ENCODE measurements at places on chromosomes 12 and 14.
A peak's percentile ranks its signal among the peaks of the same experiment; 100 is the strongest.

GRCh38 chr12:25875661-25876060, 82.8 kb upstream of the RASSF8 start:
- no peak for DNase-seq

DNA sequence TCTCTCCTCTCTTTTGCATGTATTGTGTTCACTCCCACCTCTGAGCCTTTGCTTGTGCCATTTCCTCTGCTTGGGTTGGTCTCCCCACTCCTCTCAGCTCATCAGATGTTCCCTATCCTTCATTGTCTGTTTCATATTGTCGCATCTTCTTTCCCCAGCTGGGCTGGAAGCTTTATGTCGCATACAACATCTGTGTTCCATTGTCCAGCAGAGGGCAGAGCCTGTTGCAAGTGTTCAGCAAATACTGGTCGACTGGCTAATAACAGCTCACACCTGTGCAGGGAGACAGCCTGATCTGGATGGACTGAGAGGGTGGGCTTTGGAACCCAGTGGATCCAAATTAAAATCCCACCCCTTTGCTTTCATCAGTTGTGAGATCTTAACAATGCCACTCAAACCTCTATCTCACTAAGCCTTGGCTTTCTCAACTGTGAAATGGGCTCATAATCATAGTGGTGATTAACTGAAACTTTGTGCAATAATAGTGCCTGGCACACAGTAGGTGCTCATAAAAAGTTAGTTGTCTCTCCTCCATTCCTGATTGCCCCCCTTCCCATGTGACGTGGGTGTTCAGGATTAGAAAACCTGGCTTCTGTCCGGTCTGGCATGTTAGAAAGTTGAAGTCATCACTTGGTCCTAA, 75.8 kb downstream of the RIN3 start:
- DNase-seq, result no peak

GRCh38 chr12:49671031-49671765, 36.0 kb downstream of the FMNL3 start:
- DNase-seq, result peak; percentile 48

DNA sequence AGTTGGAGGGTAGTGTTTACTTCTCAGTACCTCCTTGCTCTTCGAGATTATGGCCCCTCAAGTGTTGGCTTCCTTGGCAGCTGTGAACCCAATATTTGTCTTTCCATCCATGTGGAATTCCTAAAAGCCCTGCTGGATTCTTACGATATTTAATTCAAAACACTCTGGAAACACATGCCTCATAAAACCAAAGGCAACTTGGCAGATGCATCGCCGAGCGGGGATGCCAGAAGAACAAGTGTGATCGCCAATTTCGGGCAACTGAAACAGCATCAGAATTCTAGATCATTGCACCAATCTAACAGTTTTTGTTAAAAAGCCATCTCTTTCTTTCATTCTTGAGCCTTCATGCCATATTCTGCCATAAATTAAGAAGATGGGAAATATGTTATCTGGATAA, 934.4 kb downstream of the AACS start:
- no peak for DNase-seq

DNA sequence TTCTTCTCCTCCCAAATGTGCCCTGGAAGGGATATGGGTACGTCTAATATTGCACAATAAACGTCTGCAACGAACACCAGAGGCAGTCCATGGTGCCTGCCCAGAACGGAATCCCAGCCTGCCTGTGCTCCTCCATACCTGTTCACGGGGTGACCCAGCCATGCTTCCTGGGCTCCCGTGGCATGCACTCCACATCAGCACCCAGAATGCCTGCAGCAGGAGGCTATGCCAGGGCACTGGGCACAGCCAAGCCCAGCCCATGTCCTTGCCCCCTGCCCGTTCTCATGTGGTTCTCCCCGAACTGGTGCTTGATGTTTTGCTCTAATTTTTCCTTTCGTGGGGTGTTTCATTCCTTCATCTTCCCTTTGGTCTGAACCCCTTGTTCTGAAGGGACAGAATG, 404.3 kb downstream of the BCL11B start:
- DNase-seq, result no peak

DNA sequence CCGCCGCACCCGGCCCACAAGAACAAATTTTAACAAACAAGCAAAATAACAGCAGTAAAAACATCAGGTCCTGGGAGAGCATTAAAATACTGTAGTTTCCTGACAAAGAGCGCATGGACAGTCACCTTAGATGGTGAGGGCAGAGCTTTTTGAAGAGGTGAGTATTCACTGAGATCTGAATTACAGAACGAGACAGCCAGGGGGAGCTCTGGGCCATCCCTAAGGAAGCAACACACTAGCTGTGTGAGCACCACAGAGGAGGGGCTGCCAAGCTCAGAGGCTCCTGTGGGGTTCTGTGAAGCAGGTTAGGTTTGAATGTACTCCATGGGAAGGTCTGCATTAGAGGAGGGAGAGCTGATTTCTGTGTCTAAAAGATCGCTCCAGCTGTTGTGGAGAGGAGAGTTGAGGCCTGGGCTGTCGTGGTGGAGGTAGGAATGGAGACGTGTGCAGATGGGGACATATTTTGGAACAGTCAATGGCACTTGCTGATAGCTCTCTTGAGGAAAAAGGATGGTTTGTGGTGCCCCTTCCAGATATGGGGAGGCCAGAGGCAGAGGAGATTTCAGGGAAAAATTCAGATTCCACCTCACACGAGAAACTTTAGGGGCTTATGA, 72.9 kb downstream of the TRAFD1 start:
- DNase-seq, result peak; percentile 24

DNA sequence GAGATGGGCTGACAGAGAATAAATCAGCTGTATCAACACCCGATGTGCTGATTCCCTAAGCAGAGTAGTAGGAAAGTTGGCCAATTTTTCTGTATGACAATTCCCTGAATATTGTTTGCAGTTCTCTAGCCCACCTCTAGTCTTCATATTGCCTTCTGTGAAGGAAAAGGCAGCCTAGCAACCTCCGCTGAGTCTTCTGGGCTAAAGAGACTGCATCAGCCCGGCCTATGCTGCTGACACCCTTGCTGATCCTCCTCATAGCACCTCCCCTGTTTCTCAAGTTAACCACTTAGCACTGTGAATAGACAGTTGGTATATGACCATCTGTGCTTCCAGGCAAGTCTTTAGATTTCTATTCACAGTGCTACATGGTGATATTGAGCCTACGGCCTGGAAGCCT, 161.1 kb upstream of the EGLN3 start:
- DNase-seq, result no peak

GRCh38 chr14:86521031-86521730, 991.2 kb downstream of the FLRT2 start:
- no peak for DNase-seq

DNA sequence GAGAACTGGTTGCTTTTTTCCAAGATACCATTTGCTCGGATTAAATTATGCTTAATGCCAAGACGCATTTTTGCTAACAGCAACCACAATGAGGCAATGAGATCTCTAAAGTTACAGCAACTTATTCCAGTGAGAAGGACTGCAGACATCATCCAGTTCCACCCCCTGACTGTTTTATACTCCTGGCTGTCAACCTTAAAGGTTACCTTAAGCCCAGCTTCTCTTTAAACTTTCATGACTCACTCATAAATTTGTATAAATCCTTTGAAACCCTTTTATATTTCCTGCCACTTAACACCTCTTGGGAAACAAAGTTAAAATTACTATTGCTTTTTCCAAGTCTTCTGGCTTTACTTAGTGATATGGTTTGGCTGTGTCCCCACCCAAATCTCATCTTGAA, 80.2 kb downstream of the TMTC1 start:
- no peak for DNase-seq

- DNase-seq, result no peak
Observed at GRCh38 chr12:124629789-124630480, 62.5 kb upstream of the NCOR2 start.

DNA sequence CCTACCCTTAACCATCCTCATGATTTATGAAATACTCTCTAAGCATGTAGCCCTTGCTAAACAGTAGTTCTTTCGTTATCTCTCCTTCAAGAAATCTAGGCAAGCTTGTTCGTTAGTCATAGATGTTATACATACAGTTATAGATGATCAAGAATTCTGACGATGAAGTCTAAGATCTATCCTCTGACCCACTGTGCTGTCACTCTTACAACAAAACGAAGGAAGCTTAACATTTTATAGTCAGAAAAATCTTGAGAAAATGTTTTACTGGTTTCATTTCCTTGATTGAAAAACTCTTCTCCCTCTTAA, 68.9 kb downstream of the SPPL3 start:
- no peak for DNase-seq

- DNase-seq, result no peak
Observed at GRCh38 chr12:56670836-56671235, 17.2 kb downstream of the PTGES3 start.

DNA sequence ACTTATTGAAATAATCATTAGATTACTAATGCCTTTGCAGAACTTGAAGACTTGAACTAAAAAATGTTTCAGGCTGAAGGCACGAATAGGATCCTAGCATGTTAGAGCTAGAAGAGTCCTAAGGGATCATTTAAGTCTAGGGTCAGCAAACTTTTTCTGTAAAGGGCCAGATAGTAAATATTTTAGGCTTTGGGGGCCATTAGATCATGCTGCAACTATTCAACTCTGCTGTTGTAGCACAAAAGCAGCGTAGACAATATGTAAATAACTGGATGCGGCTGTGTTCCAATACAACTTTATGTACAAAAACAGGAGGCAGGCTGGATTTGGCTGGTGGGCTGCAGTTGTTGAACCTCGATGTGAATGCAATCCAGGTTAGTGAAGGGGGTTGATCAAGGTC, 221.7 kb downstream of the ATP23 start:
- DNase-seq, result no peak

- no peak for DNase-seq
Observed at GRCh38 chr14:72629534-72629933, 264.4 kb downstream of the DPF3 start.

DNA sequence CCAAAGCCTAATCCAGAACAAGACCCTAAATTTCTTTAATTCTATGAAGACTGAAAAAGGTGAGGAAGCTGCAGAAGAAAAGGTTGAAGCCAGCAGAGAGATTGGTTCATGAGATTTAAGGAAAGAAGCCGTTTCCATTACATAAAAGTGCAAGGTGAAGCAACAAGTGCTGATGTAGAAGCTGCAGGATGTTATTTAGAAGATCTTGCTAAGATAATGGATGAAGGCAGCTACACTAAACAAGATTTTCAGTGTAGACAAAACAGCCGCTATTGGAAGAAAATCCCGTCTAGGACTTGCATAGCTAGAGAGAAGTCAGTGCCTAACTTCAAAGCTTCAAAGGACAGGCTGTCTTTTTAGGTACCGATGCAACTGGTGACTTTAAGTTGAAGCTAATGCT, 65.4 kb upstream of the AMIGO2 start:
- DNase-seq, result no peak

GRCh38 chr12:10453156-10453555, at the start of gene KLRC1:
KLRC1 (minus strand) TSS chr12:10453377; CDS start chr12:10451156, 2,221 bp downstream.
- no peak for DNase-seq

GRCh38 chr14:51202914-51203665, 37.0 kb upstream of the TMX1 start:
- no peak for DNase-seq

DNA sequence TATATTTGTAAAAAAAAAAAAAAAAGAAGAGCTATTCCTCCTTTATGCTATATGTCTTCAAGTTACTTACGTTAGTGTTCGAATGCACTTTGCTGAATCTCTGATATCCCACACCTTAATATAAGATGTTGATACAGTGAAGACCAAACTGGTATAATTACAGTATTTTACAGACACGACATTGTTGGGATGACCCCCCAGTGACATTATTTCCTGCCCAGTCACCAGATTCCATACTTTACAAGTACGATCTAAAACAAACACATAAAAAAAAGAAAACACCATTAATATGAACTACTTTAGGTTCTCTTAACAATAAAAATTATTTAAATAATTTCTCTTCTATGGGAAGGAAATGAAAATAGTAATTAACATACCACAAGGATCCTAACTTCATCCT, 133.4 kb downstream of the KIF21A start:
- DNase-seq, result no peak

DNA sequence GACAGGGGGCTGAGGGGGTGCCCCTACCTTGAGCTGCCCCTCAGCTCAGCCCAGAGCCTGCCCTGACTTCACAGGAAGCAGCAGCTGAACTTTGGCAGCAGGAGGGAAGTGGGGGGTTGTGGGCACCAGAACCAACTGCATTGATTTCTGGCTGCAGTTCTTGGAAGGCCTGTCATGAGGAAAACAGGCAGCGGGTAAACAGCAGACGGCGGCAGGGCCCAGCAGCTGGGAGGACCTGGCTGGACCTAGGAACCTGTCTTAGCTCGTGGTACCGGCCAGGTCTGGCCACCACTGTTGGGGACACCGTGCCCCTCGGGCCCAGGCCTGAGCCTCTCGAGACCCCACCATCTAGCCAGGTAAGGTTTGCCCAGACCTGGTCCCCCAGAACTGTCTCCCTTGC, 154.2 kb upstream of the MYL2 start:
- DNase-seq, result no peak

DNA sequence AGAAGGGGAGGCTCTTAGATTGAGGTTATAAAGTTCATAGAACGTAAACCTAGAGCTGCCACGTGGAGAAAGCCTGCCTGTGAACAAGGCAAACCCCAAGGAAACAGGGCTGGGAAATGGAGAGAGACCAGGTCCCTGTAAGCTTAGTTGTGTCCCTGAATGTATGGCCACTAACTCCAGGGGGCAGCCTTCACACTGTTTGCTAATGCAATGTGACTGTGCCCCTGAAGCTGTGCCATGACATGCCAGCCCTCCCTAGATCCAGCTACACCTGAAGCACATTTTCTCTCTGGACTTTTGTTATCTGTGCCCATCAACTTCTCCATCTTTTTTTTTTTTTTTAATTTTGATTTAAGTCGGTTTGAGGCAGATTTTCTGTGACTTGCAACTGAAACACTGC, 60.6 kb upstream of the TMCC3 start:
- no peak for DNase-seq

GRCh38 chr12:64598831-64599230, 11.5 kb upstream of the RASSF3 start:
- peak; percentile 7 for DNase-seq

- no peak for DNase-seq
Observed at GRCh38 chr14:86997271-86997670, 995.7 kb downstream of the GALC start.

GRCh38 chr12:66804563-66804974, 125.7 kb upstream of the GRIP1 start:
- no peak for DNase-seq
